ENCODE measurements at places on chromosomes 5 and 9.
A peak's percentile ranks its signal among the peaks of the same experiment; 100 is the strongest.

DNA sequence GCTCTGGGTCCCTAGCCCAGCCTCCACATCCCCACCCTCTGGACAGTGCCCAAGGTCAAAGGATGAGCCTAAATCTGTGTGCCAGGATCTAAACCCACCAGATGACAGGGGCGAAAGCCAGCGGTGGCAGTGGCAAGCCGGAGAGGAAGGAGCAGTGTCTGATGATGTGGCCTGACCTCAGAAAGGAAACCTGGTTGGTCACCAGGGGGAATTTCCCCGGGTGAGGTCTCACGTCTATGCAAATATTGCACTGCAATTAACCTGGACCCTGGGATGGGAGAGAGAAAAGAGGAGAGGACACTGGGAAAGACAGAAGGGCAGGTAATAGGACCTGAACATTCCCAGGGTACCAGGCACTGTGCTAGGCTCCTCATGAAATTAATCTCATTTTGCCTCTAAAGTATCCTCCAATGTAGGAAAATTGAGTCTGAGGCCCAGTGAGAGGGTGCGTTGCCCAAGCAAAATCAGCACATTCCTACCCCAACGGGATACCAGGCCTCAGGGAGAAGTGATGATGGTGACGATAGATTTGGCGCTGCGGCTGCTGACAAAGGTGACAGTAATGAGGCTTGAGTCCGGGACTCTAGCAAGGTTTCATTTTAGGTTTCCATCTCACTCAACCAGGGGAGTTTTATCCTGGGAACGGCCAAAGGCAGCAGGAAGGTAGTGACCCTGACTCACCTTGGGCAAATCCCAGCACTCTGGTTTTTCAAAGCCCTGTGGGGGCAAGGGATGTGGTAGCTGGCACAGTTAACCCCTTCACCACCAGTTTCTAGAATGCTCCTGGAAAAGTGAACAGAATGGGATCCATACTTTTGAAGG is 13.4 kb upstream of the TNIP1 start:
- DNase-seq = peak; percentile 6

DNA sequence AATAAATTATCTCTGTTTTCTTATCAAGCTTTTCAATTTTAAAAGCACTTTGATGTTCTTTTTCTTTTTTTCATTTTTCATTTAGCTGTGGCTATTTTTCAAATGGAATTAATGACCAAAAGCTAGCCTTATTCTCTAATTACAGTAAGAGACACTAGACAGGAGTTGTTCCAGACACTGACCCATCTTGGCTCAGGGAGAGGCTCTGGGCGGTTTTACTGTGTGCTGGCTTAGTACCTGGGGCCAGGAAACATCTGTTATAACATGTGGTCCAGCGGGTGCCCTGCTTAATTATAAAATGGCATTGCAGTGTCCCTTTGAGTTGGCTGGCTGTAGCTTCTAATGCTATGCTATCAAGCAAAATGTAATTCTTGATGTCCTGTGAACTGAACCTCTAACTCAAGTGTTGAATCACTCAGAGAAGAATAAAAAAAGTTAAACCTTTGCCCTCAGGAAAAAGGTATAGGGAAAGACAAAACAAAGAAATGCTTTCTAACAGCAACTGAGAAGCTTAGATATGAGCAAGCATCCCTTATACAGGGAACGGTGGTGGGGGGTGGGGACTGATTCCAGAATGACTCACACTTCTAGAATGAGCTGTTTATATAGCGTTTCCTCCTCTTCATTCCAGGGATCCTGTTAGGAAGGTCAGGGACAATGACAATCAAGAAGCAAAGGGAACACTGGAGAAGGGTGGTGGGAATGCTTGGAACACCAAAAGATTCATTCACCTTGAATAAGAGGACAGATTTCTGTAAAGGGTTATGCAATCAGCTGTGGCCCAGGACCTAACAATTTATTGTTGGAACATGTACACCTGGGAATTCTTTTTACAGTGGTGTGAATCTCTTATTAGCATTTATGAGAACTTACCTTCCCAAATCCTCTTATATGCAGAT is 58.7 kb upstream of the NFIB start:
- DNase-seq = no peak

DNA sequence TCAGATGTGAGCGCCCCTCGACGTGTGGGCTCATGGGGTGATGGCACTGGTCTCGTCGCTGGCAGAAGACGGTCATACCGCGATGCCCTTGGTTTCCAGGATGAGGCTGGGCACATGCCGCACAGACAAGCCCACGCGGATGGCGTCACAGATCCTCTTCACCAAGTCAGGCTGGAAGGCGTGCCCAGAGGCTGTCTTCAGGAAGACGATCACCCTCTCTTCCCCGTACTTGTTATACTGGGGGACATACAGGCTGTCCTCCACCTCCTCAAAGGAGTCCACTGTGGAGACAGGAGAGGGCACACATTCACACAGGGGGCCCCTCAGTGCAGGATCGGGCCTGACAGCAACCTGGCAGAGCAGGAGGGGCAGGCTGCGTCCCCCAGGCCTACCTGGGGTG is 41.9 kb upstream of the ZNF354A start:
- DNase-seq = no peak

DNA sequence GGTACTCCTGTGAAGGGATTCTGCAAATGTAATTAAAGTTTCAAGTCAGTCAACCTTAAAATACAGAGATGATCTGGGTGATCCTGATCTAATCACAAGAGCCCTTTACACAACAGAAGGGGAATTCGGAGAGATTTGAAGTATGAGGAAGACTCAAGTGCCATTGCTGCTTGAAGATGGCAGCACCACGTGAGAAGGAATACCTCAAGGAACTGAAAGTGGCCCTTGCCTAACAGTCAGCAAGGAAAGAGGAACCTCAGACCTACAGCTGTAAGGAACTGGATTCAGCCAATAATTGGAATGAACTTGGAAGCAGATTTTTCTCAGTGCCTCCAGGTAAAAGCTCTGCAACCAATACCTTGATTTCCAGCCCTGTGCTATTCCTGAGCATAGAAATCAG is 87.4 kb downstream of the THBS4 start:
- no peak for DNase-seq

- no peak for DNase-seq
Observed at GRCh38 chr9:129776566-129776937, 23.7 kb upstream of the PTGES start.

- DNase-seq = no peak
Observed at GRCh38 chr5:131926168-131926567, 19.3 kb downstream of the MEIKIN start.
